ENCODE measurements at places on chromosomes 3 and 15. TPM values are rescaled to one million over a fixed set of nuclear protein-coding genes. Genes with fewer than 3 reads are reported as not detected.

Gene CPEB1
- total RNA-seq = not detected

Gene B2M
- total RNA-seq = 4,380 TPM

Gene ANXA2
- 214 TPM for total RNA-seq

Gene RYK
- 19.9 TPM for total RNA-seq

Gene SLC12A1
- total RNA-seq = not detected

Gene SCN5A
- total RNA-seq = not detected

Gene CDCP1
- 3.2 TPM for total RNA-seq

DNA sequence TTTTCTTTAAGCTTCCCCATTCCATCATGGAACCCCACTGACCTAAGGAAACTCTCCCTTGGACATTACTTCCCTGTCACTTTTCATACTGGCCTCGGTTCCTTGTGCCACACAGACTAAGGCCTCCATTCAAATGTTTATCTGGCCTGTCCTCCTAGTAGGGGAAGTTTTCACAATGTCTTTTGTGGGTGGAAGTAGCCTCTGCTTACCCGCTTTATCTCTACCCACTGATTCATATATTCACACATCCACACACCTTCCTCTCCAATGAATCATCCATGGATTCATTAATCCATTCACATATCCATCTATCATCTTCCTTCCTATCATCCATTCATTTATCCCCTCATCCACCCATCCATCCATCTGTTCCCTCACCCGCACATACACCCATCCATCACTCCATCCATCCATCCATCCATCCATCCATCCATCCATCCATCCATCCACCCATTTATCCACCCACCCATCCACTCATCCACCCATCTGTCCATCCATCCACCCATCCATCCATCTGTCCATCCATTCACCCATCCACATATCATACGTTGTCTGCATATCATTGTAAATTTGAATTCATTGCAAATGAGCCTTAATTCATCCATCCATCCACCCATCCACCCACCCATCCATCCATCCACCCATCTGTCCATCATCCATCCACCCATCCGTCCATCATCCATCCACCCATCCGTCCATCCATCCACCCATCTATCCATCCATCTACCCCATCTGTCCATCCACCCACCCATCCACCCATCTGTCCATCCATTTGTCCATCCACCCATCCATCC lies 49.1 kb downstream of the IQSEC1 start:
- no peak for DNase-seq

- DNase-seq = peak; percentile 88
These were observed 10.4 kb downstream of the TEX264 start for GRCh38 chr3:51681453-51681852.

GRCh38 chr15:48803877-48804276 lies 7.0 kb downstream of the CEP152 start:
- DNase-seq = no peak

GRCh38 chr3:42526616-42527367 lies 24.3 kb downstream of the VIPR1 start:
- DNase-seq = peak; percentile 81

- no peak for DNase-seq
These were observed 66.6 kb upstream of the TGFBR2 start for GRCh38 chr3:30539772-30540171.

- no peak for DNase-seq
These were observed 135.8 kb downstream of the CHSY1 start for GRCh38 chr15:101115786-101116680.

- no peak for DNase-seq
These were observed 61.5 kb upstream of the FNDC3B start for GRCh38 chr3:171977860-171978259.

GRCh38 chr3:157204431-157204830 lies 44.5 kb upstream of the CCNL1 start:
- DNase-seq = no peak

GRCh38 chr15:73345658-73346057 lies 23.1 kb downstream of the HCN4 start:
- DNase-seq = no peak

DNA sequence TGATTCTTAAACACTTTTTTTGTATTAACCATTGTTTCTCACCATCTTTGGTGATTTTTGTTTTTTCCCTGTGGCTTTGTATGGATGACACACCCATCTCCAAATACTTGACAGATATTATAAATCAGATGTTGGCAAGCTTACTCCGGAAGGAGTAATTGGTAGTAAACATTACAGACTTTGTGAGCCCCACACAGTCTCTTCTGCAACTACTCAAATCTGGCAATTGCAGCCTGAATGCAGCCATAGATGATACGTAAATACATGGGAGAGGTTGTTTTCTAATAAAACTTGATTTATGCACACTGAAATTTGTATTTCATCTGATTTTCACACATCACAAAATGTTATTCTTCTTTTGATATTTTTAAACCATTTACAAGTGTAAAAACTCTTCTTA lies 331.5 kb downstream of the ARPP21 start:
- no peak for DNase-seq

DNA sequence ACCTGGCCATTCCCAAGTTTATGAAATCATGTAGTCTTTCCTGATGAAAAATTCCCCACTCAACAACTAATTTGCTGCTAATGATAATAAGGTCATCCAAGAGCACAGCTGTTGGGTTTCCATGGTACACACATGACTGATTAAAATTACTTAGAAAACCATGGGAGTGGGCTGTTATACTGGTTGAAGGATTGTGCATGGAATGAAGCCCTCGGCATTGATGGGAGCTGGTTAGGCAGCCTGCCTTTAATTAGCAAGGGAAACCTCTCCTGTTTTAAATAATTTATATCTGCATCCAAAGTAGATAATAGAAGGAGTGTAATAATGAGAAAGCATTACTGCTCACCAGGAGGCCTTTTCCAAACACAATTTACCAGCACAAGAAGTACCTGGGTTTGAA lies 235.1 kb upstream of the CFAP20DC start:
- no peak for DNase-seq

- DNase-seq = peak; percentile 64
These were observed 39.6 kb downstream of the LNP1 start for GRCh38 chr3:100440895-100441294.

DNA sequence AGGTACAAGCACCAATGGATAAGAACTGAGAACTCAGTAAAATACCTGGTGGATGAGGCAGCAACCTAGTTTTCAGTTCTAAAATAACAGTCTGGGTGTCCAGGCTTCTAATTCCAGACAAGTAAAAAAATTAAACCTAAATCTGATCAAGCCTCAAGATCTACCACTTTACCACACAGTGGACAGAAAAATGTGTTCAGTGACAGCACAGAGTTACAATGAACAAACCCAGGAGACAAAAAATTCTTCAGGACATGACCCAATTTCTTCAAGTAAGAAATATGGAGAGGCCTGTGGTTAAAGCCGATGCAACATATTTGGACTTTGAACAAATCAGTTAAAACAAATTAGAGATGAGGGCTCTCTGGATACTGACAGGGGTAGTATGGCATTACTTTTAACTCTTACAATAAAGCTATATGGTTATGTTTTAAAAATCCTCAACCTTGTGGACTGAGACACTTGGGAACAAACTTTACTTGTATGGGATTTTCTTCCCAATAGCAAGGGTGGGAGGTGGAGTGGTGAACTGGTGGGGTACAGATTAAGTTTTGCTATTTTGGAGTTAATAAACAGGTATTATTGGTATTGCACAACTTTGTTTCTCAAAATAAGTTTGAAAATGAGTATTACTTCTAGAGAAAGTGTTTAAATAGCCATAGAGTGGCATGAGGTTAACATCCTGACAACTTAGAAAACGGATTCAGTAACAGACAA lies 14.2 kb downstream of the CCNL1 start:
- no peak for DNase-seq

GRCh38 chr15:70625438-70625837 lies 137.9 kb downstream of the UACA start:
- no peak for DNase-seq

GRCh38 chr3:12483872-12484197 lies 445 bp upstream of the TSEN2 start:
- DNase-seq = no peak

GRCh38 chr15:45539680-45540079 lies 17.1 kb upstream of the SLC30A4 start:
- no peak for DNase-seq

Data from activated CD4-positive, alpha-beta T cell treated with anti-CD3 and anti-CD28 coated beads, Interleukin-2, amount 10 ng/mL, durations not matched to agents 24 days and 14 days (primary cell).